ENCODE measurements at places on chromosomes 2 and 18.

DNA sequence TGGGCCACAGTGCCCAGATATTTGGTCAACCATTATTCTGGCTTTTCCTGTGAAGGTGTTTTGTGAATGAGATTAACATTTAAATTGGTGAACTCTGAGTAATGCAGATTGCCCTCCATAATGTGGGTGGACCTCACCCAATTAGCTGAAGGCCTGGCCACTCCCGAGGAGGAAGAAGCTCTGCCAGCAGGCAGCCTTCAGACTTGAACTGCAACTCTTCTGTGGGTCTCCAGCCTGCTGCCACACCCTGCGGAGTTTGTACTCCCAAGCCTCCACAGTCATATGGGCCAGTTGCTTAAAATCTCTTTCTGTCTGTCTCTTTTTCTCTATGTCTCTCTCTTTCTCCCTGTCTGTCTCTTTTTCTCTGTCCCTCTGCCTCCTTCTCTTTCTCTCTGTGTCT lies 262.7 kb downstream of the MYCN start:
- DNase-seq: no peak

- DNase-seq: peak; percentile 11
Observed at GRCh38 chr2:109208071-109208950, 79.3 kb downstream of the SH3RF3 start.

- DNase-seq: no peak
Observed at GRCh38 chr2:216856406-216857065, 3.3 kb downstream of the TNP1 start.

DNA sequence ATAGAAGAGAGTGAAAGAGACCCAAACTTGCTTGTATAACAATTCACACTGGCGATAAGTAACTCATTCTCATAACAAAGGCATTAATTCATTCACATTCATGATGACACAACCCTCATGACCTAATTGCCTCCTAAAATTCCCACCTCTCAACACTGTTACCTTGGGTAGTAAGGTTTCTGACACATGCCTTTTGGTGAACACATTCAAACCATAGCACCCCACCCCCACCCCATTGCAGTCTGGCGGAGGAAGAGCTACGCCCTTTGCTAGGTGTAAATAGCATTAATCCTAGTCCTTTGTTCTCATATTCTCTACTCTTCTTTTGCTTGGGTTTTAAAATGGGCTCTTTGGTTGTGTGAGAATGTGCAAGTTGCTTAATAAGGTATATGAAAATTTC lies 361.5 kb downstream of the DSEL start:
- no peak for DNase-seq

DNA sequence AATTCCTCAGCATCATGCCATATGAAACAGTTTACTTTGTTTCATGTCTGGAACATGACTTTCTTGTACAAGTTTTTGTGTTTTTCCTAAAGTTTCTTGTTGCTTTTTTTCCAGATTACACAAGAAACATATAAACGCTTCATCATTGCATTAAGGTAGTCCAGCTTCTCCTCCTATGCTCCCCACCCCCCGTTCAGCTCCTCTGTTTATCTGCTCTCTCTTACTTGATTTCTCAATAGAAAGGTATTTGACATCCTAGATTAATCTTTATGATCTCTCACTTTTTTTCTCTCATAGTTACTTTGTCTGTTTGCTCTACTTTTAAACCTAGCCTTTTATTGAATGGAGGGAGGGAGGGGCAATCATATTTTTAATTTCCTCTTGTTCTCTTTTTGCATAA lies 25.4 kb downstream of the SLC40A1 start:
- no peak for DNase-seq

GRCh38 chr18:26993568-26993967 lies 128.1 kb upstream of the AQP4 start:
- DNase-seq: no peak

DNA sequence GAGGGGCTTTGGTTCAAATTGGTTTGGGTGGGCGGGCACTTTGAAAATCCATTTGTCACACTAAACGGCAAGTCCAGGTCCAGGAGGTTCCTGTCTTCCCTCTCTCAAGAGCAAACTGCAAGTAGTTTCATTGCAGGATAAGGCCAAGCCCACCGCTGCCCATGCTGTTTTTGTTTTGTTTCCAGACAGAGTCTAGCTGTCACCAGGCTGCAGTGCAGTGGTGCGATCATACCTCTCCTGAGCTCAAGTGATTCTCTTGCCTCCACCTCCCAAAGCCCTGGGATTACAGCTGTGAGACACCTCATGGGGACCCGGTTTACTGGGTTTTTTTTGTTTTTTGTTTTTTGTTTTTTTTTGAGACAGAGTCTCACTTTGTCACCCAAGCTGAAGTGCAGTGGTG lies 1.8 kb upstream of the CYBRD1 start:
- DNase-seq: no peak

GRCh38 chr2:47086054-47086471 lies 69.0 kb downstream of the STPG4 start:
- DNase-seq: no peak

GRCh38 chr2:58918141-58918540 lies 677.0 kb upstream of the FANCL start:
- no peak for DNase-seq

DNA sequence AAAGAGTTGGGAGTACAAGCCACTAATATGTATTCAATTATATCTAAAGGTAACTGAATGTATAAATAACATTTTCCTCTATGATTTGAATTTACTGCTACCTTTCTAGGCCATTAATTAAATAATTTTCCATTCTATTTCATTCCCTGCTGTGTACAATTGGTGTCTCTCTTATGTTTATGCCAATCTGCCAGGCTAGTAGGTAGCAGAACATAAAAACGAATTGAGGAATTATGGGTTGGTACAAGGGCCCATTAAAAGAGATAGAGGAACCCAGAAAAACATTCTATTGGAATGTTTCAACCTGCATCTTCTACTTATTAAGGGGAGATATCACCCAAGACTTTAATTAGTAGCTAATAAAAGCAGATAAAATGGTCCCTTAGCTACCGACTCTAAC lies 32.2 kb downstream of the AKAIN1 start:
- DNase-seq: no peak

GRCh38 chr18:56709463-56709862 lies 58.3 kb downstream of the WDR7 start:
- no peak for DNase-seq

GRCh38 chr18:65753520-65753919 lies 2.7 kb downstream of the CDH7 start:
- DNase-seq: peak; percentile 71

GRCh38 chr2:170314744-170315447 lies 136.9 kb downstream of the MYO3B start:
- no peak for DNase-seq

GRCh38 chr2:3492951-3493614 lies 26.2 kb downstream of the ADI1 start:
- DNase-seq: no peak

DNA sequence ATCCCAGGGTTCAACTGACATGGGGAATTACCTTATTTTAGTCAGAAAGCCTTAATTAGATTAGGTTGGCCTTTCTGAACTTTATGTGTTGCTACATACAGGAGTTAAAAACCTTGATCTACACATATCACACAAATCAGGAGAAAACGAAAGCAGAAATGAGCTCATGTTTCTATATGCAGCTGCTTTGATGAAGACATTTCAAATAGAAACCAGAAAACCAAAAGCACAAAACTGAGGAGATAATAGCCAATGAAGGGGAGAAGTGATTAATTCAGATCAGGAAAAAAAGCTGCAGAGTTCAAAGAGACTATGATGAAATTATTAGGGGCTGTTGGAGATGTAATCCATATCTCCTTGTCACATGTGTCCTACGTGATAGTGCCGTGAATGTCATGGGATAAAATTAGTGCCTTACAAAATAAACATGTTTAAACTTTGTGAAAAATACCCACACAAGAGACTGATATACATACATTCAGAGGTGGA lies 255.0 kb downstream of the CAMKMT start:
- DNase-seq: no peak

GRCh38 chr2:176445956-176446355 lies 176.7 kb downstream of the MTX2 start:
- DNase-seq: peak; percentile 31

DNA sequence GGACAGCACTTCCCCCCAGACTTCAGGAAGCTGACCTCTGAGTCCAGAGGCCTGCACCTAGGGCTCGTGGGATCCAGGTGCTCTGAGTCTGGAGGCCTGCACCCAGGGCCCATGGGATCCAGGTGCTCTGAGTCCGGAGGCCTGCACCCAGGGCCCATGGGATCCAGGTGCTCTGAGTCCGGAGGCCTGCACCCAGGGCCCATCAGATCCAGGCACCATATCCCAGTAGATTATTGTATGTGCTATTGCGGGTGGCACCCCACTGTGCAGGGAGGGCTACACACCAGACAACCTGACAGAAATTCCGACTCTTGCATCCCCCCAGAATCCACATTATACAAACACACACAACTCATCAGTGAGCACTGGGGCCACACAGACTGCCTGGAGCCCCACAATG lies 515.2 kb downstream of the EIPR1 start:
- no peak for DNase-seq

GRCh38 chr18:76821875-76822505 lies 367 bp upstream of the ZNF236 start:
- no peak for DNase-seq

- DNase-seq: peak; percentile 58
Observed at GRCh38 chr2:130797493-130798435, 39.0 kb upstream of the ARHGEF4 start.

- peak; percentile 24 for DNase-seq
Observed at GRCh38 chr2:101135412-101136296, 15.5 kb downstream of the TBC1D8 start.

DNA sequence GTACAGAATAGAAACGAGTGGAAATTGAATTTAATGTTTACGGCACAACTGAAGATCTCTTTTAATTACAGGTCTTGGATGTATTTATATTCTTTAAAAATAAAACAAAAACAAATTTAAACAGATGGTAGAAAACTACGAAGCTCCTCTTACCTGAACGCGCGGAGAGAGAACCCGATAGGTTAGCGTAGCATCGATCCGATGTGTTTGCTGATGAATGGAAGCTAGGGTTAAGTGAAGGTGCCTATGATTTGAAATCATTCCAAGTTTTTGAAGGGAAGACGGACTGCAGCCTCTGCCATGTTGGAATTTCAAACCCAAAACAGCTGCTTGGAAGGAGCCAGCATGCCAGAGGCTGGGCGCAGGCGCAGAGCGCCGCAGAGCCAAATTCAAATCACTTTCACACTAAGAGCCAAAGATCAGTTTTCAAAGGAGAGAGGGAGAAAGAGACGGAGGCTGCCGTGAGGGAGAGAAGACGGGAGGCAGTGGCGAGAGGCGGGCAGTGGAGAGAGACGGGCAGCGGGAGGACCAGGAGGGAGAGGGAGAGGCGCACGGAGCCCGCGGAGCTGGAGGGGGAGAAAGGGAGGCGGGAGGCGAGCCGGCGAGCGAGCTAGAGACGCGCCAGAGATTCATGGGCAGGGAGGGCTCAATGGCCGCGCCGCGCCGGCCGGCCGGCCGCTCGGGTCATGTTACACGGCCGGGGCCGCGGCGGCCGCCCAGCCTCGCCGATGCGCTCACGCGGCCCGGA lies at the start of gene FIGN:
TSS of gene FIGN (minus strand) at position 324 of the 748 bp plus-strand sequence. CDS start 1,081 bp downstream, outside the sequence.
- DNase-seq: peak; percentile 68

DNA sequence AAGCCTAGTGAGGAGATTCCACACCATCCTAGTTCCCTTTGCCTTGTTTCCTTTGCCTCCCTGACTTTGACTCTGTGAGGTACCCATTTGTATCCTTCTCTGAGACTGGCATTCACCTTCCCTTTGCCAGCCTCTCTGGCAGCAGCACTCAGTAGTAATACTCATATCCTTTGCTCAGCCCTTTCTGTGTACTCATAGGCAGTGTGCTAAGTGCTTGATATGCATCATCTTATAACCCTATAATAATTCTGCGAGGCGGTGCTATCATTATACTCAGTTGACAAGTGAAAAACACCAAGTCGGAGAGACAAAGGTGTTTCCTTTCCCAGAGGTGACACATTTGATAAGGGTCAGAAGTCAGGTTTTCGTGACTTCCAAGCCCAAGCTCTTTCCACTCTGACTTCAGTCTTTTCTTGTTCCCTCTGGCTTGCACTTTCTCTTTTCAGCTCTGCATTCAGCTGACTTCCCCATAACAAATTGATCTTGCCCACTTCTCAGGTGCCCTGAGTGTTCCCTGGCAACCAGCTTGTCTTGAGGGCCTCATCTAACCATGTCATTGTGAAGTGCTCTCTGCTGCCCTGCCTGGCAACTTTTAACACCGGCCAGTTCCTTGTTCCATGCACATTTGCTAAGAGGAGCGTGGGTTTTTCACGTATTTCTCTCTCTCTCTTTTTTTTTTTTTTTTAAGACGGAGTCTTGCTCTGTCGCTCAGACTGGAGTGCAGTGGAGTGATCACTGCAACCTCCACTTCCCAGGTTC lies 94.5 kb upstream of the UPP2 start:
- DNase-seq: no peak

GRCh38 chr2:186992597-186992996 lies 143.6 kb upstream of the ZSWIM2 start:
- no peak for DNase-seq

GRCh38 chr2:236264256-236264655 lies at the start of gene ASB18:
Gene ASB18, minus strand, starts transcription at chr2:236264406. Its CDS starts 61 bp downstream, at chr2:236264345.
- DNase-seq: no peak

- no peak for DNase-seq
Observed at GRCh38 chr18:46767217-46767616, 10.4 kb upstream of the ST8SIA5 start.

DNA sequence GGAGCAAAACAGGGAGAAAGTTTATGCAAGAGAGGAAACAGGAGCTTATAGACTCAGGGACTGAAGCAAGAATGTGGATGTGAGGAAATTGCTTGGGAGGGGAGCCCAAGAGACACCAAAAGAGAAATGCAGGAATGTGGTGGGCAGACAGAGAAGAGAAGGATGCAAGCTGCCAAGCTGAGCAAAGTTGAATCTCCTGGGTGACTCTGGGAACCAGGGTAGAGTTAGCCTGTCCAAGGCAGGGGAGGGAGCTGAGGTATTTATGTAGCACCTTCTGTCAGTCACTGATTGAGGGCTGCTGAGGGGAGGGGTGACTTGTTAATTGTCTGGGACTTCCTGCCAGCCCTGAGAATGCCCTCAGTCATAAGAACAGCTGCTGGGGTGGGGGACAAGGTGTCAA lies 464.3 kb downstream of the NBAS start:
- DNase-seq: no peak

GRCh38 chr2:217833439-217833838 lies 169.4 kb downstream of the TNS1 start:
- no peak for DNase-seq

DNA sequence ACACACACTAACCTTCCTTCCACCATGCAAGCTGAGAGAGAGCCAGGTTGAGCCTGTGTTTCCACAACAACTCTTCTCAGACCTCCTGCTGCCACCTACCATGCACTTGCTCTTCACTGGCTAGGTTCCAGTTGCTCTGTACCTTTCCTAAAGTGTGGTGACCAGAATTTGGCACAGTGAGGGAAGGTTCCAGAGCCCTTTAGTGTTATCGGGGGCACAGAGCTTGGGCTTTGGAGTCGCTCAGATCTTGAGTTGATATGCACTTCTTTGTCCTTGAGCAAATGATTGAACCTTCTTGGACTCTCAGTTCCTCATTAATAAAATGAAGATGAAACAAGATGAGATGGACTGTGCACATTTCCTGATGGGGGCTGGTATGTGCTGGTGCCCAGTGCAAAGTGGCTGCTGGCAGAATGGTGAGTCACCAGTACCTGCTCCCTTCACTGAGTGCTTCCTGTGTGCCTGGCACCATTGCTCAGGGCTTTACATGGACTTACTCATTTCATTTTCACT lies 47.1 kb downstream of the NEDD4L start:
- DNase-seq: no peak

GRCh38 chr2:43877782-43878464 lies 39.2 kb downstream of the ABCG8 start:
- peak; percentile 55 for DNase-seq

GRCh38 chr2:104597942-104598341 lies 256.0 kb upstream of the POU3F3 start:
- DNase-seq: no peak

GRCh38 chr18:34633368-34633767 lies 76.7 kb upstream of the DTNA start:
- no peak for DNase-seq

All from NCI-H774 (cell line).